ENCODE measurements at places on chromosomes 3 and 15. TPM values are rescaled to one million over a fixed set of nuclear protein-coding genes. Genes with fewer than 3 reads are reported as not detected.
A peak's percentile ranks its signal among the peaks of the same experiment; 100 is the strongest.

The CCR9 gene
- total RNA-seq: not detected

The CLDN11 gene
- total RNA-seq: 61.1 TPM

The HACL1 gene
- 20.7 TPM for total RNA-seq

DNA sequence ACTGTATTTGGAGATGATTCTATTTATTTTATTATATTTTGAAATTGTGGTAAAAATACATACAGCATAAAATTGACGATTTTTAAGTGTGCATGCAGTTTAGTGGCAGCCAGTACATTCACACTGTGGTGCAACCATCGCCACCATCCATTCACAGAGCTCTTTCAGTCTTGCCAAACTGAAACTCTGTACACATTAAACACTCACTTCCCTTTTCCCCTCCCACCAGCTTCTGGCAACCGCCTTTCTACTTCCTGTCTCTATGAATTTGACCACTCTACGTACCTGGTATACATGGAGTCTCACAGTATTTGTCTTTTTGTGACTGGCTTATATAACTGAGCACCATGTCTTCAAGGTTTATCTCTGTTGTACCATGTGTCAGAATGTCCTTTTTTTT lies 303.3 kb upstream of the ATP10A start:
- no peak for DNase-seq

GRCh38 chr3:177977381-177978158 lies 558.7 kb upstream of the KCNMB2 start:
- DNase-seq: no peak

GRCh38 chr3:184377374-184377773 lies 633 bp downstream of the THPO start:
- DNase-seq: no peak

DNA sequence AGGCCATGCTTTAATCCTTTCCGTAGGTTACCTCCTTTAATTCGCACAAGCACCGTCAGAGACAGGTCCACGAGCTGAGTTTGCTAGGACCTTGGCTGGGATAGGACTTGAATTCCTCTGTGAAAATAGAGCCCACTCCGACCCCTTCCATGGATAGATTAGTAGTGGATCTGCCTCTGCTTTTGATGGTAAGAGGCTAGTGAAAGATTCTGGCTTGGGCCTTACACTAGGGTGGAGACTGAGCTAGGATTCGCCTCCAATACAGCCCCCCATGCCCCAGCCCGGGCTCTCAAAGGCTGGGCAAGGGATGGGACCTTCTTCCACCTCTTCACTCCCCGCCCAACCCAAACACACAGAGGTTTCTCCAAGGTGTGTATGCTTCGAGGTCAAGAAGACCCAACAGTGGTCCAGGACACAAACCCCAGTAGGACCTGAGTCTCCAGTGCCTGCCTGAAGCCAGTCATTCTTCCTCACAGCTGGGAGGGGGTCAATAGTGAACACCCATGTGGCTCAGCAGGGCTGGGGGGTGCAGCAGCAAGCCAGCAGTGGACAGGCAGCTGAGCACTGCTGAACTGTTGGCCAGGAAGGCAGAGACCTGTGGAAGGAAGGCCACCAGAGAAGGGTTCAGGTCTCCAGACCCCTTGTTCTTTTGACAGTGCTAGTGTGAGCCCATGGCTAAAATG lies 75.7 kb downstream of the SPSB4 start:
- DNase-seq: peak; percentile 60

DNA sequence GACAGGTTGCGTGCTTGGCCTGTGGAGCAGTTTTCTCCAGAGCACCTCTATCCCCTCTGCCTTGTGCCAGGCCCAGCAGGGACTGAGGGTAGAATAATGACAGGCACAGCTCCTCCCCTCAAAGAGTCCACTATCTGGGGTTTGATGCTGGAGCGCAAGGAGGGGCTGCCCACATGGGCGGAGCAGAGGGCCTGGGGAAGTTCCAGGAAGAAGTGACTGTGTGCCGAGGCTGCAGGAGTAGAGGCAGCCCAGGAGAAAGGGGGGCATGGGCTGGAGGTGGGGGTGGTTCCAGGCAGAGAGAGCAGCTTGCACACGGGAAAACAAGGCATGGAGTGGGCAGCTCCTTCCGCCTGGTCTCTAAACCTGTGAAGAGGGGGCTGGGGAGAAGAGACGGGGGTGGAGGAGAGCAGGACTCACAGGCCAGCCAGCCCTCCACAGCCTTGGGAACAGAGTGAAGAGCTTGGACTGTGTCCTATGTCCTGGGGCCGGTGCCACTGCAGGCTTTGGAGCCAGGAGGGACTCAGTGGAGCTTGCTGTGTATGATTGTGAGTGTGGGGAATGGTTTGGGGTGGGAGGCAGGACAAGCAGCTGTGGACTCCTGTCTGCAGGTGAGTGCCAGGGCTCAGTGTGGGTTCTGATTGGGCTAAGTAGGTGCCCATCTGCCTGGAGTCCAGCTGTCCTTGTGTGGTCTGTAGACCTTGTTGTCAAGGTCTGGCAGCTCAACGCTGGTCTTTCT lies 48.1 kb downstream of the APBA2 start:
- DNase-seq: no peak

All from mesenteric fat pad (tissue), 1 donor.